ENCODE measurements at places on chromosomes 5 and 9. TPM values are rescaled to one million over a fixed set of nuclear protein-coding genes. Genes with fewer than 3 reads are reported as not detected.

Gene HRCT1
- 0.63 TPM for total RNA-seq

Gene GABBR2
- 68.9 TPM for total RNA-seq

Gene PDCD1LG2
- 0.63 TPM for total RNA-seq

Gene MXD3
- total RNA-seq = 10.3 TPM

Gene NSD1
- 126 TPM for total RNA-seq
